ENCODE measurements at places on chromosomes 5 and 9. TPM values are rescaled to one million over a fixed set of nuclear protein-coding genes. Genes with fewer than 3 reads are reported as not detected.

- DNase-seq = no peak
Observed at GRCh38 chr5:176166427-176166826, 71.8 kb upstream of the SIMC1 start.

DNA sequence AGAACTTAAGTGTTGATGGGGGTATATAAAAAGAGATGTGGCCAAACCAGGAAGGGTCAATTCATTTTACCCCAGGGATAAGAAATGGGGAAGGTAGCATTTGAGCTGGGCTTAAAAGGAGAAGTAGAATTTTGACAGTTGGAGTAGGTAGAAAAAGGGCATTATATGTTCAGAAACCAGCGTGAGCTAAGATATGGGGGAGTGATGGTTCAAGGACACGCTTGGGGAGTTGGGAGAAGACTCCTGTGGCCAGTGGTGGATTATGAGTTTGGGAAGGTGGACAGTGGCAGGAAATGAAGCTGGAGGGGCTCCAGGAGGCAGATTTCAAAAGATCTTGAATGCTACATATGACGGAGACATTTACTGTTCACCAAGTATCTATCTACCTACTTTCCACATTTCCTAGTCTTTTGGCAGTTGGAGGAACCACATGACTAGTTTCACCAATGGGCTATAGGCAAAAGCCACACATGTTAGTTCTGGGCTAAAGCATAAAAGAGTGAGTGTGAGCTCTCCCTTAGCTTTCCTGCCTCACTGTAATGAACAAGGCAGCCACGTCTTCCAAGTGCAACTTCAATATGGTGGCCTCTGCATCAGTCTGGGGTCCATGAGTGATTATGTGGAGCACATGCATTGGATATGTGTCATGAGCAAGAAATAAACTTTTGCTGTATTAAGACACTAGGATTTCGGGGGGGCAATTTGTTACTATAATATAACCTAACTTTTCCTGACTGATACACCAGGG, 15.7 kb upstream of the GSN start:
- DNase-seq = no peak

DNA sequence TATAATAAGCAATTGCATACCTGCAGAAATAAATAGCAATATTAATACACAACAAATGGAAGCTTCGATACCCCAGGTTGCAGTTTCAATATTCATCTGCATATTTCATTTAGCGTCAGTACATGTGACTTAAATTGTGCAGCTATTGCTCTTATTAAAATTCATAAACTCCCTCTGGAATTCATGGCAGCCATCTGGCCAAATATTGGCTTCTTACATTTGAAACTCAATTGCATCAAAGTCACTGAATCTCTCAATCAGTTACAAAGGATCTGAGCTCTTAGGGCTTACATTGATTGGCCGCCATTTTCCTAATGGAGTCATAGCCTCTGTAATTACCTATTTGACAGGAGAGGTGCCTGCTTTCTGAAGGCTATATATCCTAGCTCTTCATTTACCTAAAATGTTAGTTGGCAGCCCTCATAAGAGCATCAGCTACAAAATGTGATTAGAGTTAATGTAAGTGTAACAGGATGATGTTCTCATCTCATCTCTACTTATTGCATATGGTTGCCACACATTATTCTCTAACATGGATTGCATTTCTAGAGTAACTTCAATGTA, 453.5 kb downstream of the CAAP1 start:
- no peak for DNase-seq

DNA sequence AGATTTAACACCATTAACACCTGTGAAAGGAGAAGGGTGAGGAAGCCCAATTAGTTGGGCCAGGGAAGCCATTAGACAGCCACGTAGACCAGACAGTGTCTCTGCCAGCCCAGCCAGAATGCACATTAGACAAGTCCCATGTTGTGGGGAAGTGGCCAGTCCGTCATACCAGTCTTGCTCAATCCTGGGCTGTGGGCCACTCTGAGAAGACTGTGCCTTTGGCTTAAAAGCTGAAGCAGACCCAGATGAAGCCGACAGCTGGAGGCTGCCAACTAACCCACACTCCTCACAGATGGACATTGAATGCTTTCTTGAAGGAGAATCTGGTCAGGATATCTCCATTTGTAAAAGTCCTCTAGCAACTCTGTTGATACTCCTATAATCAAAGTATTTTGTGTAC, 128.5 kb downstream of the CHSY3 start:
- no peak for DNase-seq

DNA sequence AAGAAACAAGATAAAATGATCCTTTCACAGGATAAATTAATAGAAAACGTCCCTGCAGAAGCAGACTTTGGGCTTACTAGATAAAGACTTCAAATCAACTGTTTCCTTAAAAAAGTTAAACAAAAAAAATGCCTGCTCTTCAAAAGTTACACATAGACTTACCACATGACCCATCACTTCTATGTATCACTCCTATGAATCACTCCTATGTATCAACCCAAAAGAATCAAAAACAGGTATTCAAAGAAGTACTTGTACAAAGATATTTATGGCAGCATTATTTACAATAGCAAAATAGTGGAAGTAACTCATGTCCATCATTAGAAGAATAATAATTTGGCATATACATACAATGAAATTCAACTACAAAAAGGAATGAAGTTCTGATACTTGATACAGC, 56.3 kb upstream of the PRDM9 start:
- DNase-seq = no peak

- DNase-seq = no peak
Observed at GRCh38 chr9:108860764-108861163, 1.3 kb upstream of the ACTL7A start.

KIF12 gene
- not detected for total RNA-seq

PALM2AKAP2 gene
- total RNA-seq = 24.5 TPM

SLC45A2 gene
- not detected for total RNA-seq
